ENCODE measurements at places on chromosomes 12 and 14.

GRCh38 chr12:213527-213932, 427 bp downstream of the SLC6A12 start:
- no peak for DNase-seq

- DNase-seq, result no peak
Measured at GRCh38 chr14:19902409-19902808, 18.0 kb upstream of the OR4K5 start.

- DNase-seq, result peak; percentile 32
Measured at GRCh38 chr12:47080725-47081502, 1.2 kb upstream of the AMIGO2 start.

- no peak for DNase-seq
Measured at GRCh38 chr12:109996483-109996853, 300 bp upstream of the GIT2 start.

- DNase-seq, result no peak
Measured at GRCh38 chr12:90008277-90008676, 299.6 kb upstream of the ATP2B1 start.

DNA sequence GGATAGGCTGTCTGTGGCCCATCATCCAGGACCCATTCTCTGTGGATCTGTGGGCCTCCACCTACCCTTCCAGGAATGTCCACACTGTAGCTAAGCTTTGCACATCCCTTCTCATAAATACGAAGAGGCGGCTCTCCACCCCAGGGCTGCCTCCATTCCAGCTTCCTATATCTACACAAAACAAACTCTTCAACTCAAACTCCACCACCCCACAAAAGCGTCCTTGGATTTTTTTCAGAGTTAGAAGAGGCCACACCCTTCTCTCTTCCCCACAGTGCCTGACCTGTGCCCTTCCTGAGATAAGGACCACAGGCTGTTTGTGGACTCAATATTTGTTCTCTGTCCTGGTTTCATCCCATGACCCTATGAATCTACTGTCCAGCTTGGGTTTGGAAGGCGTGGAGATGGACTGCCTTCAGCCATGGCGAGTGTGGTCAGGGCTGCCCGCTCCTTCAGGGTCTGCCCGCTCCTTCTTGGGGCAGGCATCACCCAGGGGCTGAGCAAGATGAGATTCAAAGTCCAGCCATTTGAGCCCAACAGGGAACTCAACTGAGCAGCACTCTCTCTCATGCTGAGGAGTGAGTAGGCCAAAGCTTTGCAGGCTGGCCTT, 13.0 kb upstream of the SERPINA12 start:
- DNase-seq, result no peak

DNA sequence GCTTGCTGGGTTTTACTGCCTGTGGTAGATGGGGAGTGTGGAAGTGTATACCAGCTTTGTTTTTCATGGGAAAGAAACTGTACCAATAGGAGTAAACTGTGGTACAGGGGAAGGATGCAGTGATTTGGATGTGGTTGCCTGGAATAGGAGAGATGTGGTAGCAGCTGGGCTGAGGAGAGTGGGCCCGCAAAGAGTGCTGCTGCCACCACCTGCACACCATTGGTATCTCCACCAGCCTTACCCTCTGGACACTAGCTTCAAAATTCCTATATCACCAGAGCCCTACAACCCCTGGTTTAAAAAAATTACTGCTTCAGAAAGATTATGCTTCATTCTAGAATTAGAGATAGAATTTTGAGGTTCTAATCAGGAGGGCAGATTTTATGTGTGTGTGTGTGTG, 53.6 kb downstream of the AKAP6 start:
- no peak for DNase-seq

- no peak for DNase-seq
Measured at GRCh38 chr12:105229371-105229770, 6.6 kb downstream of the APPL2 start.

DNA sequence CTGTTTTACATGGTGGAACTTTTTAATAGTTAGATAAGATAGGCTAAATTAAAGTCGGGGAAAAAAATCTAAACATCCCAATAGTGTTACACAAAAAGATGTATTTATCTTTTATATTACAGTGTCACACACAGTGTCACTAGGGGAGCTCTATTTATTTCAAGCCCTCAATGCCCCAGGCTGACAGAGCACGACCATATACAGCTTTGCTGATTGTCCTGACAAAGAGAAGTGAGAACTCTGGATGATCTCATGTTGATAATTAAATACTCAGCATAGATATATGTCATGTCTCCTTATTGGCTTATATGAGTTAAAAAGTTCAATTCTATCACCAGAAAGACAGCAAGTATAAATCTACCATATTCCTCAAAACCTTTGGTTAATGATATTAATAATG, 594.3 kb downstream of the LRFN5 start:
- DNase-seq, result no peak

GRCh38 chr12:18446061-18446644, 184.8 kb downstream of the PIK3C2G start:
- no peak for DNase-seq

GRCh38 chr12:80470403-80470802, 26.4 kb downstream of the PTPRQ start:
- DNase-seq, result no peak

- no peak for DNase-seq
Measured at GRCh38 chr12:122023339-122024131, 1.9 kb downstream of the BCL7A start.

DNA sequence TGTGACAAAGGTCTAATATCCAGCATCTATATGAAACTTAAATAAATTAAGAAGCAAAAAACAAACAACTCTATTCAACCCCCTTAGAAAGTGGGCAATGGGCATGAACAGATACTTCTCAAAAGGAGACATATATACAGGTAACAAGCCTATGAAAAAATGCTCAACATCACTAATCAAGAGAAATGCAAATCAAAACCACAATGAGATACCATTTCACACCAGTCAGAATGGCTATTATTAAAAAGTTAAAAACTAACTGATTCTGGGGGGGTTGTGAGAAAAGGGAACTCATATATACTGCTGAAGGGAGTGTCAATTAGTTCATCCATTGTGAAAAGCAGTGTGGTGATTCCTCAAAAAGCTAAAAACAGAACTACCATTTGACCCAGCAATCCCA, 198.9 kb downstream of the BMP4 start:
- DNase-seq, result no peak

DNA sequence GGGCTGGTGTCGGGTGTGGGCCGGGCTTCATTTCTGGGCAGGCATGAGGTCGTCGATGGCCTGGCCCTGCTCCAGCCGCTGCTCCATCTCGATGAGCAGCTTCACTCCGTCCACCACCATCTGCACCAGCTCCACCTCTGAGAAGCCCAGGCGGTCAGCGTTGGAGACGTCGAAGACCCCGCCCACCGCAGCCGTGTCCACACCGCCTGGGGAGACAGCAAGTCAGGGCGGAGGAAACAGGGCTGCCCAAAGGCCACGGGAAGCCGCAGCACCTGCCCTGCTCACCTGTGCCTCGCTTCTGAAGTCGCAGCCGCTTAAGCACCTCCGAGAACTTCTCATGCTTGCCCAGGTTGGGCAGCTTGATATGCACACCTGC, 2.8 kb downstream of the CKB start:
- no peak for DNase-seq

DNA sequence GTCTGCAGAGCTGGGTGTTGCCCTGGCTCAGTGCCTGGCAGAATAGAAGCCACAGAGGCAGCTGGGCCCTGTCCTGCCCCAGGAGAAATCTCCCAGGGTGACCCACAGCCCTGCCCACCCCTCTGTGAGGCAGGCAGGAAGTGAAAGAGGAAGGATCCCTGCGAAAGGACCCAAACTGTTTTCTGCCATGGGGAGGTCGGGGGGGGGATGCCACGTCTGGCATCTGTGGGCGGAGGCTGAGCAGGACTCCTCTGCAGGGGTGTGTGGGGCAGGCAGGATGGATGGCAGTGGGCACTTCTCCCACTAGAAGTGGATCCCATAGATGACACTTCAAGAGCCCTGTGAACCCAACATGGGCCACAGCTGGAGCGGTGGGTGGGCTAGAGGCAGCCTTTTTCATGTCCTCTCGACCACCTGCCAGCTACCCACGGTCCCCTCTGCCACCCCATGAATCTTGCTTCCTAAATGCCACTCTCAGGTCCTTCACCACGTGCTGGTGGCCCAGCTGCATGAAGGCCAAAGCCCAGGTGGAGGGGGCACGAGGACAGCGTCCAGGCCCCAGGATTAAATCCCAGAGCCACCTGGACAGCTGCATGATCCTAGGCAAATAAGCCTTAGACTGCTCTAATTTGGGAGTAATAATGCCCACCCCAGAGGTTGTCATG, 3.6 kb downstream of the PAPLN start:
- DNase-seq, result no peak

- DNase-seq, result no peak
Measured at GRCh38 chr12:50932787-50933280, 19.5 kb upstream of the HIGD1C start.

DNA sequence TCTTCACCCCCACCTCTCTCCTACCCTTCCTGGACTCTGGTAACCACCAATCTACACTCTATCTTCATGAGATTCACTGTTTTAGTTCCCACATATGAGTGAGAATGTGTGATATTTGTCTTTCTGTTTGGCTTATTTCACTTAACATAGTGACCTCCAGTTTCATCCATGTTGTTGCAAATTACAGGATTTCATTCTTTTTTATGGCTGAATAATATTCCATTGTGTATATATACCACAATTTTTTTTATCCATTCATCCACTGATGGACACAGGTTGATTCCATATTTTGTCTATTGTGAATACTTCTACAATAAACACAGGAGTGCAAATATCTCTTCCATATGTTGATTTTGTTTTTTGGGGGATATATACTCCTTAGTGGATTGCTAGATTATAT, 140.5 kb downstream of the OTOGL start:
- DNase-seq, result no peak

DNA sequence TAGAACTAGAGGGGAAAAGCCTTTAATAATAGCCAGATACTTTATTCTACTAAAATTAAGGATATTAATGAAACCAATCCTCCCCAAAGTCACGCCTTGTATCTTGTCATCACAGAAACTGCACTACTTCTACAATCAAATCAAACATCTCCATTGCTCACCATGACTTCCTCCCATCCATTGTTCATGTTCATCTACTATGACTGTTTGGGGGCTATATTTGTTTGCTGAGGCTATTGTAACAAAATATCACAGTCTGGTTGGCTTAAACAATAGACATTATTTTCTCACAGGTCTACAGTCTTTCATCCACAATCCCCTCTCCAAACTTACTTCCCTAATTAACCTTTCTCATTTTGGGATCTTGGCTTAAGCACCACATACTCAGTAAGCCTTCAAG, 193.6 kb upstream of the FSCB start:
- DNase-seq, result no peak

DNA sequence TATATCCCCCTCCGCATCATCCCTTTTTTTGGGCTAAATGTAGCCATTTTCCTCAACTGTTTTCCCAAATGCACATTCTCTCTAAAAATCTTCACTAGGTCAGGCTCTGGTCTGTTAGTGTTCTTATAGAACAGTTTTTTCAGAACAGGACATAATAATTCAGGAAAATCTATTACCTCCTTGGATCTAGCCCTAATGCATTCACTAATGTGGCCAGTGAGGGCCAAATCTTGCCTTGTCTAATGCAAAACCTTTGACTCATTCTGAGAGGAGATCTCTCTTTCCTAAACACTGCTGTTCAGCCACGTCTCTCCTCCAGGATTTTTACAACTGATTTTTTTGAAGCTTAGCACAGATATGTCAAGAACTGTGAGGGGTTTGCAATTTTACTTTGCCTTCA, 15.5 kb downstream of the C14orf132 start:
- DNase-seq, result no peak

GRCh38 chr12:32470936-32471470, 71.6 kb downstream of the FGD4 start:
- DNase-seq, result no peak

DNA sequence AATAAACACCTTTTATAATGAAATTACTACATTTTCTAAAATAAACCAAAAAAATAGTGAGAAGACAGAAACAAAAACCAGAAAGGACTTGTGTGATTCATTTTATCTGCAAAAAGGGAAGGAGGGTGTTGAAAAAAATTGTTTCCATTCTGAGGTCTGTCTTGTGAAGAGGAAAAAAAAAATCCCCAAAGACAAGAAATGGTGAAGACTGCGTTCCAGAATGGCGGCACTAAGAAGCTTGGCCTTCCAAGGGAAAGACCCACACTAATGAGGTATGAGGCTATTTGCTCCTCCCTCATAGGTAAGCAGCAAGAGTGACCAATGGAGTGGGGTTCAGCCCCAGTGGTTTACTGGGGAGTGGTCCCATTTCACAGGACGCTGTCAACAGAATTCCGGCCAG, 35.0 kb downstream of the GNPTAB start:
- no peak for DNase-seq

GRCh38 chr12:48999371-49000131, at the start of gene DDN:
TSS of gene DDN (minus strand) at chr12:48999375. CDS start at chr12:48999287, 88 bp downstream.
- peak; percentile 44 for DNase-seq

DNA sequence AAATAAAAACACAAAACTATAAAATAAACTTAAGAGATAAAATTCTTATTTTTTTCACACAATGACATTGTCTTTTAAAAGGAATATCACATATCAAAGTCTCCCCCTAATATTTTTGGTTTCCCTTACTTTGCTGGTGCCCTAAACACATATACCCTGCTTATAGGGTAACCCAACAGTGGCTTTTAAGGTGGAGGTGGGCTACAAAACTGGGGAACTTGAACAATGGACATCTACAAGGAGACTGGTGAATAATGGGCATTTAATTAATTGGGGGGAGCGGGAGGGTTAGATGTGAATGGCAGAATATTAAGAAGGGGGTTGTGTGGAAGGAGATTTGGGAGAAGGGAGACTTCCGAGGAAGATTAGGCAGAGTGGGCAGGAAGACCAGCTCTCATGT, 9.6 kb downstream of the B4GALNT1 start:
- no peak for DNase-seq

DNA sequence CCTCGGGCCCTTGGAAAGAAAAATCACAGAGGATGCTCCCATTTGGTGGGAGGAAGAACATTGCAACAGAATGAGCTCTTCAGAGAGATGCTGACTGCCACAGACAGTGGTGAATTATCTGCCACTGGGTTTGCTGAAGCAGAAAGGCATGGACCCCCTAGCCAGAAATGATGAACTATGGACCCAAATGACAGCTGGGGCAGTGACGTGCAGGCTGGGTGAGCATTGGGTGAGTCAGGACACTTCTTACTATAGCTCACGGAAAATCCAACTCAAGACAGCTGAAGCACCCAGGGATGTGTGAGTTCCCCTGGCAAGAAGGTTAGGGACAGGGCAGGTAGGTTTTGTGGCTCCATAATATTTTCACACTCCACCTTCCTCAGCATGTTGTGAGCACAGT, 993.2 kb downstream of the BCL11B start:
- no peak for DNase-seq
